Pancreas (tissue), 10 donors: ENCODE measurements at places on chromosomes 2 and 18. TPM values are rescaled to one million over a fixed set of nuclear protein-coding genes. Genes with fewer than 3 reads are reported as not detected.

DNA sequence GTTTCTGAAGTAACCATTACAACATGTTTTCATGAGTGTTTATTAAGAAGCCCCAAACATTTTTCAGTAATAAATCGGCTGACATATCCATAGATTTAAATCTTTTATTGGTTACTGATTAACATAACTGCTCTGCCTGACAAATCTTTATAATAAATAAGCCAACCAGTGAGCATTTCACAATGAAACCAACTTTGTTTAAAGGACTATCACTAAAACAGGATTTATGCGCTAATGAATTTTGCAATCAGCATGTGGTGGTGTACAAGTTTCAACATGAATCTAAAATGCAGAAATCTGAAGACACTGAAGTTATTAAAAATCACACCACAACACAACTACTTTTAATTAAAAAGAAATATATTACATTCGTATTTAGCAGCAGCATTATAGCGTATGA, 166.7 kb downstream of the MEIS1 start:
- DNase-seq: no peak

- DNase-seq: no peak
Observed at GRCh38 chr2:23524261-23524706, 139.3 kb downstream of the KLHL29 start.

- peak; percentile 81 for DNase-seq
Observed at GRCh38 chr2:240233885-240234502, 93.5 kb upstream of the OTOS start.

Gene SULT1C3
- not detected for total RNA-seq

DNA sequence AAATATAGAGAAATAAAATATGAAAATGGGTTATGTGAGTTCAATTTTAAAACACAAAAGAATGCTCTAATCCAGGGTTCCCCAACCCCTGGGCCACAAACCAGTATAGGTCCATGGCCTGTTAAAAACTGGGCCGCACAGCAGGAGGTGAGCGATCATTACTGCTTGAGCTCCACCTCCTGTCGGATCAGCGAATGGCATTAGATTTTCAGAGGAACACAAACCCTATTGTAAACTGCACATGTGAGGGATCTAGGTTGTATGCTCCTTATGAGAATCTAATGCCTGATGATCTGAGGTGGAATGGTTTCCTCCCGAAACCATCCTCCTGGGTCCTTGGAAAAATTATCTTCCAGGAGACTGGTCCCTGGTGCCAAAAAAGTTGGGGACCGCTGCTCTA, 34.7 kb downstream of the TTR start:
- DNase-seq: no peak

GRCh38 chr2:203973000-203973399, 36.4 kb downstream of the ICOS start:
- no peak for DNase-seq

GRCh38 chr2:33250417-33251029, 225.9 kb upstream of the RASGRP3 start:
- no peak for DNase-seq

- DNase-seq: no peak
Observed at GRCh38 chr2:56047136-56047535, 123.6 kb upstream of the EFEMP1 start.

DNA sequence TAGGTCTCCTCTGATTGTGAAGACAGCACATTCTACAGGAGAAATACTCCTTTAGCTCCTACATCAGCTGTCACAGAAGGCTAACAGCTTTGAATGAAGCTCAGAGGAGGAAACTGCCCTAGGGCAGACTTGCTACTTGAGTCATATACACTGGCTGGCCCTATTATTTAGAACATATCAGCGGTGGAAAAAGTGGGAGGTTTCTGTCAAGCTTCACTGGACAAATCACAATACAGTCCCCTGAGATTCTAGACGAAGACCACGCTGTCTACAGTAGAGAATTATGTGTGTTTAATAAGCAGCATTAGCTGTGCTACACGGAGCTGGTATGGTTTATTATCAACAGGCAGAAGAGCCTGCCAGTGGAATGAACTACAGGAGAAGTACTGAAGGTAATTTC, 230.9 kb upstream of the FSIP2 start:
- DNase-seq: no peak

DNA sequence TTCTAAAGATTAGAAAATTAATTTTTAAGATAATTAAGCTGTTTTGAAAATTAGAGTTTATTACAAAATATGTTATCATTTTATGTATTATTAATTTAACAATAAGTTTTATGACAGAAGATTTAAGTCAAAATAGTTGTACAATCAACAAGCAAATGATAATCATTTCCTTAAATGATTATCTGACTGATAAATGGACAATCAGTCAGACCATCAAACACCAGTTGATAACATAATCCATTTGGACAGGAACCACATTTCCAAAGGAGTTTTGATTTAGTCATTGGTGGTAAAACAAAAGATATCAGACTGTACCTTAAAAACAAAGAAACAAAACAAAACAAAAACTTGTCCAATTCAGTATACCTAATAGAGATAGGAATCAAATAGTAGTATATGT, 1.9 kb downstream of the TFPI start:
- DNase-seq: no peak

DNA sequence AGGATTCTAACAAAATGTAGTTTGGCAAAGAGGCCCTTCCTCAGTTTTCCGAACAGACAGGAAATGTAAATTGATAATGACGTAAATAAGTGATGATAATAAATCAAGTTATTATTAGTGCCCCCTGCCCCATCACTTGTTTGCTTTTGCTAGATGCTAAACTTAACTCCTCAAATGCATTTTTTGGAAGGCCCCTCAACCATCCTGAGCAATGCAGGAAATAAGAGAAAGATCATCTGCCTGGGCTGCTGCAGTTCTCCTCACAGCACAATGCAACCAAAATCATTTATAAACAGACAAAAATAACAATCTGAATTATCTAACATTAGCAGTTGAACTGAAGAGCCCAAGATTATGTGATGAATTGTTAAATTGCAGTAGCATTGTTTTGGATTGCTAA, 62.6 kb upstream of the PSMD14 start:
- DNase-seq: no peak

GRCh38 chr2:3312576-3313345, 64.9 kb downstream of the EIPR1 start:
- no peak for DNase-seq

GRCh38 chr18:54679318-54680149, 88.5 kb downstream of the DYNAP start:
- no peak for DNase-seq

GRCh38 chr2:121293450-121294325, 8.7 kb upstream of the TFCP2L1 start:
- DNase-seq: peak; percentile 77

Gene SLC5A7
- not detected for total RNA-seq

DNA sequence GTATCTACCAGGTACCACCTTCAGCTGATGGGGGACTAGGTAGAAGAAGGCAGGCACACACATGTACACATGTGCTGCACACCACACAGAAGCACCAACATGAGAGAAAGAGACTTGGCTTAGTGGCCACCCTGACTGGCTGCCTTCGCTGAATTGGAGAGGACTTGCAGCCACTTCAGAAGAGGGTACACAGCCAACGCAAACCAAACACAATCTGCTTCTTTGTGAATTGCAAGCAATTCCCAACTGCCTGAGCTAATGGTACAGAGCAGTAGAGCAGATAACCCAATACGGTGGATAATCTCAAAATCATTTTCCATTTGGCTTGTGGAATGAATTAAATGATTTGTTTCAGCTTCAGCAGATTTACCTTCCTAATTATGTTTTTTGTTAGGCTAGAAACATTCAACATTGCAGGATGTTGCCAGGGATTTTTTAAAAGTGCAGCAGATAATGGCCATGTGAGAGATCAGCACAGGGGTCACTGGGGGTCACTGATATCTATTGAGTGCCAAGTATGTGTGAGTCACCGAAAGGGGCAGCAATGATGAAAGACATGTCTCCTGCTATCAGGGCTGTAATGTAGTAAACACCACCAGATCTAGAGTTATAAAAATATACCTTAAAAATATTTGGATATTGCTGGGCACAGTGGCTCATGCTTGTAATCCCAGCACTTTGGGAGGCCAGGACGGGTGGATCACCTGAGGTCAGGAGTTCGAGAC, 652.6 kb downstream of the BCL11A start:
- DNase-seq: no peak

Gene CYP1B1
- total RNA-seq: 0.93 TPM

GRCh38 chr18:8215741-8216140, 393.5 kb upstream of the RAB12 start:
- DNase-seq: no peak

GRCh38 chr2:143581134-143581533, 451.9 kb downstream of the ARHGAP15 start:
- no peak for DNase-seq

Gene LIMS3
- 1.9 TPM for total RNA-seq

- peak; percentile 80 for DNase-seq
Observed at GRCh38 chr2:233098618-233099017, 38.5 kb downstream of the INPP5D start.

Gene TTLL4
- total RNA-seq: 25.3 TPM

DNA sequence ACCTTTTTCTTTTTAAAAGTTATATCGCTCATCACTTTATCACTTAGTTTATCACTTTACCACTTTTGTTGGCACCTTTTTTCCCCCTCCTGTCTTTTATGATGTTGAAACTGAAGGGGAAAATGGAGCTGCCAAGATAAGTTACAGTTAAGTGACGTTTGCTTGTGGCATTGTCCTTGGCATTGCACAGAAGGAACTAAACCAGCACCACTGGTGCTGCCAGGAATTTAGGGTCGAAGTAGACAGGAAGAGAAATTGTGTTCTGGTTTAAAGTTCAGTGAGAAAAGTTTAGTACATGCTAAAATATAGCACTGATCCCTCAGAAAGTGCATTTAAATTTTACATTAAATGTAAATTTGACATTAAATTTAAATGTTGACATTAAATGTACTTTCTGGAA, 49.9 kb downstream of the MYO1B start:
- DNase-seq: peak; percentile 18

Gene IL36G
- total RNA-seq: not detected

DNA sequence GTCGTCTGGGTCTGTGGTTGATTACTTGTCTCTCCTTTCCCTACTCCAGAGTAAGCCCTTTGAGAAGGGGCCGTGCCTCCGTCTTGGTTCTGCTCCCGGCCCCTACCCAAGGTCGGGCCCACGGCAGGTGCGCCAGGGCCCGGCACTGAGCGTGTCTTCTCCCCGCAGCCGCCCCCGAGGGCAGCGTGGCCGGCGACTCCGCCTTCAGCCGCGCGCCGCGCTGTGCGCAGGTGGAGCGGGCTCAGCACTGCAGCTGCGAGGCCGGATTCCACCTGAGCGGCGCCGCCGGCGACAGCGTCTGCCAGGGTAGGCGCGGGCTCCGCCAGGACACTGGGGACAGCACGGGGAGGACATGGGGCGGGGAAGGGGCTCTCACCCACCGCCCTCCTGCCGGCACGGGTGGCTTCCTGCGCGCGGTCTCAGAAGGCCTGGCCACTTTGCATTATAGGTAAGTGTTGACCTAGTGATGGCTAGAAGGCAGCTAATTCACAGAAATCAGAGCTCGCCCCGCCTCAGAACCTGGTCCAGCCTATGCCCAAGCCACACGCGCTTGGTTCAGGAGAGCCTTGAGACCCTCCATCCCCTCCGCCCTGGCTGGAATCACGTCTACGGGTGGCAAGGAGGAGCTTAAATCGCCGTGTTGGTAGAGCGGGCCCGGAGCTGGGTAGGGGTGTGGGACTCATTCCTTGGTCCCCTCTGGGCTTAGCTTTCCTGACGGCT, 43.5 kb downstream of the FBLN7 start:
- DNase-seq: no peak

DNA sequence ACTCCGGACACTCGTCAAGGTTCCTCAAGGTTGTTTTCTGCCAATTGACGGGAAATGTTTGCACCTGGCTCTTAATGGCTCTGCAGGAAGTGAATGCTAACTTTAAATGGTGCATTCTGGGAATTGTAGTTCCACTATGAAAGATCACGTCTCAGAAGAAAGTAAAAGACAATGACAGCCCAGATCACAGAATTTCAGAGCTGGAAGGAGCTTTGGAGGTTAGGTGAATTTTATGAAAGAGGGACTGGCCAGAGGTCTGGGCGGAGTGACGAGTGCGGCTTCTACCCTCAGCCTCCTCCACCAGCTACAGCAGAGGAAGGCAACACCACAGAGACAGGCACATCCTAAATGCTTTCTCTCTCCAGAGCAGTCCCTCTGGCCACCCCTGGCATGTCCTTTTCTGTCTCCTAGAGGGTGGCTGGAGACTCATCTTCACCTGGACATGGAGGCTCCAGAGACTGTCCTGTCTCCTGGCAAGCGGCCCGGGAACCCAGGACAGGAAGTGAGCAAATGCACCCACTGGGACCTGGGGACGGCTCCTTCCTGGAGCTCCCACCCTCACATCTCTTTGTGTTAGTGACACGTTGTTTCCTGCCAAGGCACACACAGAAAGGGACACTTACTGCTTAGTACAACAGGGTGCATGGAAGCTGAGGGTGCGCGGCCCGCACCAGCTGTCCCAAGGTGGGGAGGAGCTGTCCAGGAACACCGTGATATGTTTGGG, 19.4 kb downstream of the THAP4 start:
- peak; percentile 46 for DNase-seq

Gene SPP2
- total RNA-seq: not detected

DNA sequence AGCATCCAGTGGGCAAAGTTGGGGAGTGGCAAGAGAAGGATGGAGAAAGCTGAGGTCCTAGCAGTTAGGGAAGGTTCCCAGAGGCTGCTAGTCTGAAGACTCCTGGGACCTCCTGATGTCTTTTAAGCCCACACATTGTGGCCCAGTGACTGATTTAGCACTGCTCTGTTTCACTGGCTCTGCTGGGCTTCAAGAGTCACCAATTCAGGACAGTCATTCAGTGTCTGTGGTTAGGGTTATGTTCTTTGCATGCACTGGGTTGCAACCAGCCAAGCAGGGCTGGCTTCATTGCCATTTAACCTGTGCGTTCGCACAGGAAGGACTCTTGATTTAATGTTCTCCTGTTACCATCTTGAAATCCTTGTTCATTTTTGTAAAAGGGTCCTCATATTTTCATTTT, 199.2 kb downstream of the ICOS start:
- DNase-seq: no peak

GRCh38 chr2:239778042-239778851, 246.9 kb downstream of the NDUFA10 start:
- DNase-seq: no peak

GRCh38 chr2:119240311-119241204, 16.9 kb downstream of the STEAP3 start:
- DNase-seq: peak; percentile 80

Gene UPP2
- total RNA-seq: not detected

DNA sequence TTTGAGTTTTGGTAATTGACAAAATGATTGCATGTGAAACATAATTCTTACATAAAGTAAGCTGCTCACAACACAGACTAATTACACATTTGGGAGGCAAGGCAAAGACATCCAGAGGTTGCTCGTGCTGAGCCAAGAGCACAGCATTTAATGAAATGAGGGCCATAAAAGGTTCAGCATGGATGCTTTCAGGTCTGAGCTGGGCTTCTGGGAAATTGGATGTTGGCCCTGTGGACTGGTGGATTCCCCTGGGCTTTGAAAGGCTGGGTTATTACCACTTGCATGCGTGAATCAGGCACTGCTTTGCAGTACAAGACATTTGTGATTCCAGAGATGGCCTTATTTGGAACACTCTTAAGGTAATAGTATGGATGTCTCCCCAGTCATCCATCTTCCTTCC, 533.5 kb upstream of the NRP2 start:
- no peak for DNase-seq

GRCh38 chr2:237885111-237885930, 25.9 kb downstream of the RAMP1 start:
- no peak for DNase-seq
